Mesendoderm (in vitro differentiated cells): ENCODE measurements at places on chromosomes 3 and 15.

DNA sequence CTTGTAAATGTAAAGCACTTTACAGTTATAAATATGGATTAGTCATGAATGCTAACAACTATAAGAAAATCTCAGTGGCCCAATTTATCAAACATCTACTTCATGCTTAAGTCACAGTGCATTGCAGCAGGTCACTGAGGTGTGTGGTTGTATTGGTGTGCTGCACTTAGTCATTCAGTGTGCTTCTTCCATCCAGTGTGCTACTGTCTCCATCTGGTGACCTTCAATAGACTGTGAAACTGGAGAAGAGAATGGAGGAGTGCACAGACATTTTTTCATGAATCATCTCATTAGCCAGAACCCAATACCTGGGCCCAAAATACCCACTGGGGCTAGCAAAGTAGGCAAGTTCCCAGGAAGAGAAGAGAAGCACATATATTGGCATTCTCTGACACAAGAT lies 199.6 kb downstream of the SHOX2 start:
- no peaks in the 10 kb centered on the region for H3K36me3 ChIP-seq
- H3K4me3 ChIP-seq = no peak overlapping the region

GRCh38 chr3:24462737-24463136 lies 31.9 kb downstream of the THRB start:
- peak; percentile 42 for DNase-seq
- H3K4me1 ChIP-seq = no peaks in the 10 kb centered on the region
- H3K36me3 ChIP-seq = no peaks in the 10 kb centered on the region
- no peaks in the 10 kb centered on the region for H3K27me3 ChIP-seq

GRCh38 chr3:143810953-143811265 lies 37.4 kb downstream of the SLC9A9 start:
- H3K36me3 ChIP-seq = no peaks in the 10 kb centered on the region
- H3K27ac ChIP-seq = no peak overlapping the region
- no peak overlapping the region for H3K4me3 ChIP-seq

GRCh38 chr15:51938286-51938685 lies 33.3 kb downstream of the LEO1 start:
- DNase-seq = no peak
- H3K36me3 ChIP-seq = no peaks in the 10 kb centered on the region
- no peak overlapping the region for H3K4me3 ChIP-seq

GRCh38 chr15:40843885-40844695 lies at the start of gene SPINT1:
Gene SPINT1, plus strand, starts transcription at chr15:40844048. Its CDS starts 507 bp downstream, at chr15:40844555.
- peaks cover 1% of the 10 kb centered on the region for H3K36me3 ChIP-seq
- H3K27me3 ChIP-seq = no peaks in the 10 kb centered on the region
- peak within 1 kb of the TSS; percentile 79 for H3K4me3 ChIP-seq
- peaks cover 20% of the 10 kb centered on the region for H3K4me1 ChIP-seq
- DNase-seq = peak; percentile 48
- H3K27ac ChIP-seq = peak within 1 kb of the TSS; percentile 24

DNA sequence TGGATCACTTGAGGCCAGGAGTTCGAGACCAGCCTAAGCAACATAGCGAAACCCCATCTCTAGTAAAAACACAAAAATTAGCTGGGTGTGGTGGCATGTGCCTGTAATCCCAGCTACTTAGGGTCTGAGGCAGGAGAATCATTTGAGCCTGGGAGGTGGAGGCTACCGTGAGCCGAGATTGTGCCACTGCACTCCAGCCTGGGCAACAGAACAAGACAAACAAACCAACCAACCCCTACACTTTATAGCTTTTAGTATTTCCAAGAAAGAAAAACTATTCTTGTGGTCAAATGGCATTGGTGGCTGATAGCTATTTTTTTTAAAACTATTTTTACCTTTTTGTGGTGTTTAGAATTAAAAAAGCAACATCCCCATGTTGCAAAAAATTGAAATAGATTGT lies 7.2 kb downstream of the TMEM45A start:
- H3K4me3 ChIP-seq = no peak overlapping the region
- no peaks in the 10 kb centered on the region for H3K36me3 ChIP-seq
- DNase-seq = no peak

DNA sequence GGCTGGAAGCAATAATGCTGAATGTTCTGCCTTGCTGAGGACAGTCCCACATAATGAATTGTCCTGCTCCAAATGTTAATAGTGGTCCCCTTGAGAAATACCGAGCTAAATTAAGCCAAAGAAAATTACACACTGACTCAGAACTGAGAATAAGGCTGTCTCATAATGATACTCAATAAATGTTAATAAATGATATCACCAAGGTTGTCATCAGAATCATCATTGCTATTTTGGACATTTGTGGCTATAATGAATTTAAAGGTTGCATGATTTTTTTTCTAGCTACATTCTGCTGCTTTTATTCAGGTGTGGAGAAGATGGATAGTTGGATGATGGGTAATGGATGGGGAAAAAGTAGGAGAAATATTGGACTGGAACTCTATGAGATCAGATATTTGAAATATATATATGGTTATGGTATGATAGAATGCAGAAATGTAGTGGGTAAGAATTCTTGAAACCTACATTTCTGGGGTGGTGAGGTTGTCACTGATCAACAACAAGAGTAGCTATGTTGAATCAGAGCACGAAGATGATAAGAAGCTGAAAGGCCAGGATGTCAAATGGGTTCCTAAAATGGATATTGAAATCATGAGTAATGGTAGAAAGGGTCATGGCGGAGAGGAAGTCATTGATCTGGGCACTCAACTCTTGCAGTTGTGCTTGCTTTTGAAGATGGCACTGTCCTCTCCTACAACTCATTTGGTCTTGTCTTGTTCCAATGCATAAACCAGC lies 12.8 kb downstream of the CHST2 start:
- no peaks in the 10 kb centered on the region for H3K36me3 ChIP-seq
- H3K4me3 ChIP-seq = no peak overlapping the region
- H3K27ac ChIP-seq = no peak overlapping the region
- DNase-seq = no peak
- H3K27me3 ChIP-seq = no peaks in the 10 kb centered on the region

DNA sequence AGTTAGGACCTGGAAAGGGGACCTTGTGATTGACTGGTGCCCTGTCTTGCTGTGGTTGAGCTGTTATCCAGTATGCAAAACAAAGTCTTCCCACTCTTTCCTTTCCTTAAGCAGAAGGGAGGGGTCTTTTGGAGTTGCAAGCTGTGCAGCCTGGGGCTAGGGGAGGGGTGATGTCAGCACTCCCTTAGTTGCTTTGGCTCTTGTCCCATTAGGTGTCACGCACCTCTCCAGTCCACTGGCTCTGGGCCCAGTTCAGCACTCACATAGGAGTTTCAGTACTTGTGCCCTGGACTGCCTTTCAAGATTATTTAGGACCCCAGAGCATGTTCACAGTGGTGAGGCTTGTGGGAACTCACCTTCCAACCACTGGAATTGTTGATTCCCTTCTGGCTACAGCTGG lies 238.5 kb downstream of the DOCK3 start:
- no peak overlapping the region for H3K4me3 ChIP-seq
- H3K27ac ChIP-seq = no peak overlapping the region
- no peaks in the 10 kb centered on the region for H3K36me3 ChIP-seq
- no peaks in the 10 kb centered on the region for H3K4me1 ChIP-seq
- peak; percentile 52 for DNase-seq

- H3K27ac ChIP-seq = no peak overlapping the region
- no peak for DNase-seq
- H3K4me1 ChIP-seq = no peaks in the 10 kb centered on the region
- no peak overlapping the region for H3K4me3 ChIP-seq
- no peaks in the 10 kb centered on the region for H3K36me3 ChIP-seq
Measured at GRCh38 chr3:46314517-46314916, 39.4 kb upstream of the CCR2 start.

GRCh38 chr3:73827725-73828211 lies 203.0 kb upstream of the PDZRN3 start:
- no peaks in the 10 kb centered on the region for H3K4me1 ChIP-seq
- no peak overlapping the region for H3K27ac ChIP-seq
- no peak for DNase-seq
- H3K4me3 ChIP-seq = no peak overlapping the region
- no peaks in the 10 kb centered on the region for H3K27me3 ChIP-seq

DNA sequence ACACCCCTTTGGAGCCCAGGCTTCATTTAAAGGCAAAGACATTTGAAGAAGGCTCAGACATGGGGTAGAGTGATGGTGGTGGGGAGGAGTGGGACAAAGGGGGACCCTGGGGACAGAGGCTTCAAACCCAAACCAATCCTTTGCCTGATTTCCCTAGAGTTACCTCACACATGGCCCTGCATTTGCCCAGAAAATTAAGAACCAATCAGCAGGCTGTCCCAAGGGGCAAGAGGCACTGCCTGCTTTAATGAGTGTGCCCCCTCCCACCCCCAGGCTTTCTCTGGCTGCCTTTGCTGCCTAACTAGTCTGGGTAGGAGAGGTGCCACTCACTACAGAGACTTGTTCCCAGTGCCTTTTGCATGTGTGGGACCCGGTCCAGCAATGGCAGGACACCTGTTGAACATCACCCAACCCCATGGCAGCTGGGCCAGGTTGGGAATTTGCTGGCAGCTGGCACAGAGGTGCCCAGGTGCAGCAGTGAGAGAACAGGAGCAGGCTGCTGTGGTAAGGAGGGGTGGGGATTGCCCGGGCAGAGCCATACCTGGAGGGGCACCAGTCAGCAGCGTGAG lies 38.4 kb downstream of the CCDC33 start:
- H3K36me3 ChIP-seq = no peaks in the 10 kb centered on the region
- no peak overlapping the region for H3K4me3 ChIP-seq
- H3K27me3 ChIP-seq = no peaks in the 10 kb centered on the region
- no peak overlapping the region for H3K27ac ChIP-seq
- no peaks in the 10 kb centered on the region for H3K4me1 ChIP-seq

- peaks cover 2% of the 10 kb centered on the region for H3K4me1 ChIP-seq
- no peak overlapping the region for H3K4me3 ChIP-seq
- no peaks in the 10 kb centered on the region for H3K27me3 ChIP-seq
Measured at GRCh38 chr3:161197855-161198850, 23.0 kb upstream of the NMD3 start.

- H3K4me3 ChIP-seq = no peak overlapping the region
- no peaks in the 10 kb centered on the region for H3K27me3 ChIP-seq
- H3K36me3 ChIP-seq = no peaks in the 10 kb centered on the region
- H3K27ac ChIP-seq = no peak overlapping the region
- DNase-seq = no peak
Measured at GRCh38 chr3:179473565-179473964, 22.3 kb upstream of the GNB4 start.
